Femur (tissue), 1 donor: ENCODE measurements at places on chromosomes 3 and 15.

DNA sequence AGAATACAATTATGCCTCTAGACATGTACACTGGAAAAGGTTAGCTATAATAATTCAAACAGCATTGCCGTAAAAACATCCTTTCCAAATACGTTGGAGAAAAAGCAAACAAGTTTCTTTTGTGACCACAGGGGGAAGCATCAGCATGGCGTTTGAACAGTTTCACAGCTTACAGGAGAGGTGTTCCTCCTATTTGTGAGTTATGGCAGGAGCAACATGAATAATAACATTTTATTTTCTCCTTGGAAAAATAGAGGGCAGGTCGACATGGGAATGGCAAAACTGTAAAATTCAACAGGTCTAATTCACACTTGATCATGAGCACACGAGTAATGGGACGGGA, 39.7 kb upstream of the GADL1 start:
- peak; percentile 50 for DNase-seq

- DNase-seq, result no peak
Observed at GRCh38 chr15:65930134-65930533, 60.8 kb downstream of the RAB11A start.

GRCh38 chr15:89806210-89806558, 8.5 kb downstream of the ANPEP start:
- no peak for DNase-seq

DNA sequence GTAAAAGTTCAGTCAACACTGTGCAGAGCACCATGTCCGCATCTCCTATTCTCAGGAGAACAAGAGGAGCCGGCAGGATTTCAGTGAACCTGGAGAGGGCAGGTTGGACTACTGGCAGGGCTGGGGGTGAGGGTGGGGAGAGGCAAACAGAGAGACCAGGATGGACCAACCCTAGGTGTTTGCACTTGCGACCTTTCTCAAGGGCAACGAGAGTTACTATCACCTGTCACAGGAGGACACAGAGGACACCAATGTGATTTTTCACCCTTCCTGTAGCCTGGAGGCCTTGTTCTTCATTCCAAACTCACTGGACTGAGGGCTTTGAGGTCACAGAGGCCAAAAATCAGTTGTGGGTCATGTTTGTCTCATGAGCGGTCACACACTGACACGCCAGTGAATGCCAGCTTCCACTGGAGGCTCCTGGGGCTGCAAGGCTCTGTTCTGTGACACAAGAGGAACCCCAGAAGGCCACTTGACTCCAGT, 89.5 kb downstream of the CPN2 start:
- DNase-seq, result peak; percentile 10

- DNase-seq, result no peak
Observed at GRCh38 chr15:95988574-95988887, 342.0 kb upstream of the NR2F2 start.

DNA sequence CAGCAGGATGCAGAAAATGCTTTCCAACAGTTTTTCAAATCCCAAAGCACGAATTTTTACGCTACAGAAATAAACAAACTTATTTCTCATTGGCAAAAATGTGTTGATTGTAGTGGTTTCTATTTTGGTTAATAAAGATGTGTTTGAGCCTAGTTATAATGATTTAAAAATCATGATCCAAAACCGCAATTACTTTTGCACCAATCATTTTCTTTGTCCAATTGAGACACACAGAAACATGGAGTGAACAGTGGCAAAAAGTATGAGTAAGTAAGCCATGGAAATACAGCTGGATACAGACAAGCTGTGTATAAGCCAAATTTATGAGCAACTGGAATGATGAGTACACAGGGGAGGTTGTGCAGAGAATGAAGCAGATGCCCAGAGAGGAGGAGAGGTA, 427.9 kb downstream of the NTRK3 start:
- no peak for DNase-seq

DNA sequence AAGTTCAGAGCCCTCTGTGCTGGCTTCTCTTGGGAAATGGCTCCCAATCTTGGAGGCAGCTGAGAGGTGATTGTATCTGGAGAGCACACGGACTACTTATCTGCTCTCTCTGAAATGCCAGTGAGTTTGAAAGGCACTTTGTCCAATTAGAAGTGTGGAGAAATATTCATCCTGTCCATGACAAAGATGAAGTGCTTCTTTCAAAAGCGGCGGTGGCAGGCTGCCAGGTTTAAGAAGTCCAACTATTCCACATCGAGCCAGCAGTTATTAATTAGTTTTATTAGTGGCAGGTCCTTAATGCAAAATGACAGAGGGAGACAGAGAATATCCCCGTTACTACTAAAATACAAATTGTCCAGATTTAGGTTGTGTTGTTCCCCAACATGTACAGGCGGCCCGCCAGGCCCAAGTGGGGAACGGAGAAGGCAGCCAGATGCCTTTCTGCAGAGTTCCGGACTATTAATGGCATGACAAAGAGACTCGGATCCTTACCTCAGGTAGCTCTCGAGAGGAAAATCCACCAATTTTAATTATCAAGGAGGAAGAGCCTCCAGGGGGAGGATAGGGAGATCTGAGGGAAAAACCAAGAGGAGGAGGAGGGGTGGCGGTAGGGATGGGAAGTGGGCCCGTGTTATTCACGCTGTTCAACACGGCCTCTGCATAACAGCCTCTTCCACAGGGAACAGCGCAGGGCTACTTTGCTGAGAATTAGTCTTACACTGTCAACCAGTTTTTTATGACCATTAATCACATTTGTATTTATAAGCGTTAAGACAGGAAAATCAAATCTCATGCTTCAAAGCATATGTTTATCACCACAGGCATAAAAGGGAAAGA, 42.0 kb downstream of the RORA start:
- no peak for DNase-seq

DNA sequence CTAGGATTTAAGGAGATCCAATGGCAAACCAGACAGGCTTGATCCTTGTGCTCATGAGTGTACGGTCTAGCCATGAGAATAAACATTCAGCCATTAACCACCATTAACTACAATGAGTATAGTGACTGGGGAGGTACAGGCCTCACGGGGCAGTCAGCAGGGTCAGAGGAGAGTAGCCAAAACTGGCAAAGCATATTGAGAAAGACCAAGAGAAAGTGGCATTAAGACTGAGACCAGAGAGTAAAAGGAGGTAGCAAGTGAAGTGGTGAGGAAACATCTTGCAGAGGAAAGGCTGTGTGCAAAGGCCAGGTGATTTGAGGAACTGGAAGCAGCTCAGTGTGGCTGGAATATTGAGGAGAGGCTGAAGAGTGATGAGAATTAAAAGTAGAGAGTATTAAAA, 407.2 kb upstream of the LMCD1 start:
- no peak for DNase-seq

DNA sequence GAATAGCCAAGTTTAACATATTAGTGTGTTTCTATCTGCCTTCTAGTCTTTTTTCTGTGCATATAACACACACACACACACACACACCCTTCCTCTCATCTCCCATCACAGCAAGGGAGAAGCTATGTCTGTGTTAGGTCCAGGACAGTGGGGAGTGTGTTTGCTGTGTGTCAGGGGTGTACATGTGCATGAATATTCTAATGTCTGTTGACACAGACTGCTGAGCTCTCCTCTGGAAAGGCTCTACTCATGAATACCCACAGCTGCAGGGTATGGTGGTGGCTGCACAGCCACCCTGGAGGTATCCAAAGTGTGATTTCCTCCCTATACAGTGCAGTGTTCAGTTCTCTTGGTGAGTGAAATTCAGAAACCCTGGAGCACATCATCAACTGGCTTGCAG, 42.9 kb downstream of the ARNT2 start:
- DNase-seq, result no peak

DNA sequence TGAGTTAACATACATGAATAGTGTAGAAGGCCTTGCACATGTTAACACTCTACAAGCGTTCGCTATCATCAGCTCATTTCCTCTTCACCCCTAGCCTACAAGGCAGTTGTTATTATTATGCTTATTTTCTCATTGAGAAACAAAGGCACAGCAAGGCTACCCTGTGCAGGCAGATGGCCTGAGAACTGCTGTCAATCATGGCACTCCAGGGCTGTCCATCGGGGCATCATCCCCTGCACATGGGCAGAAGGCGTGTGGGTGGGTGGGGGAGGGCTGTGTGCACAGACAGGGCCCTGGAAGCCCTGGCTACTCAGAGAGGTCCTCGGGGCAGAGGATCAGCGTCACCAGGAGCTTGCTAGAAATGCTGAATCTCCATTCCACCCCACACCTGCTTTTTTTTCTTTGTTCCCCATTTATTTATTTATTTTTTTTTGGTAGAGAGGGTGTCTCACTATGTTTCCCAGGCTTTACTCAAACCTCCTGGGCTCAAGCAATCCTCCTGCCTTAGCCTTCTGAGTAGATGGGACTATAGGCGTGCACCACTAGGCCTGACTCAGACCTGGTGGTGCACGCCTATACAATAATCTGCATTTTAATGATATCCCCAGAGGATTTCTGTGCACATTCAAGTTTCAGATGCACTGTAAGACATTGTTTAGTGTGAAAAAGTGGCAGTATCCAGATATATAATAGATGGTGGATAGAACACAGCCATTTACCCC, 9.6 kb upstream of the ZXDC start:
- no peak for DNase-seq
